Cortex of kidney (tissue), 1 donor: ENCODE measurements at places on chromosomes 4 and X.

- no peak for DNase-seq
Observed at GRCh38 chr4:150224896-150225591, 146.8 kb downstream of the DCLK2 start.

GRCh38 chr4:152209772-152210493 lies 326.0 kb downstream of the FBXW7 start:
- DNase-seq: no peak

DNA sequence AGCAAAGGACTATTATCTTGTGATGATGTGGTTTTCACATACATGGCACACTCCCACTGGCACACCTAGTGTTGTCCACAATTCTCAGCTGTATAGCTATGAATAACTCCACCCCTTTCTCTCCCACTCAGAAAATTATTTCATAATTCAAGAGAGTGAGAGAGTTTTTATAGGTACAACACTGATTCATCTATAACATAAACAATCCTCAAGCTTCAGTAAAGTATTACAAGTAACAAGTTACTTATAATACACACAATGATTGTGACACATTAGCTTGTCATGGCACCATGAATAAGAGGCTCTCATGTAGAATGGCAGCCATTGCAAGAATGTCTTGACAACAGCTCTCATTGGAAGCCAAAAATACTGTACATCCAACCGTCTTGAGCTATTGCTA lies 43.9 kb downstream of the RAB40A start:
- DNase-seq: no peak

GRCh38 chrX:56762707-56763555 lies 33.9 kb downstream of the NBDY start:
- DNase-seq: no peak

DNA sequence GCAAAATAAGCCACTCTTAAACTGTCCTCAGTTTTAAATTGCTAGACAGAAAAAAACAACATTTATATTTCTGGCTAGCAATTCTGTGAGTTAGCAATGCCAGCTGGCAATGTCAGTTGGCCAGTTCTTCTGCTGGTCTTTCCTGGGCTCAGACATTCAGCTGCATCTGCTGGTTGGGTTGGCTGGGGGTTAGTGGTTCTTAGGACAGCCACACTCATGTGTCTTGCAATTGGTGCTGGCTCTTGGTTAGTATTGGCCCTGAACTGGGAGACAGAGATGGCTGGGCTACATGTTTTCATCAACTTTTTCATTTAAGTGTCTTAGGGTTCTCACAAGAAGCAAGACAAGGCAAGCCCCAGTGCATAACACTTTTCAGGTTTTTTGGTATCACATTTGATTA lies 48.0 kb upstream of the PDLIM5 start:
- DNase-seq: no peak

DNA sequence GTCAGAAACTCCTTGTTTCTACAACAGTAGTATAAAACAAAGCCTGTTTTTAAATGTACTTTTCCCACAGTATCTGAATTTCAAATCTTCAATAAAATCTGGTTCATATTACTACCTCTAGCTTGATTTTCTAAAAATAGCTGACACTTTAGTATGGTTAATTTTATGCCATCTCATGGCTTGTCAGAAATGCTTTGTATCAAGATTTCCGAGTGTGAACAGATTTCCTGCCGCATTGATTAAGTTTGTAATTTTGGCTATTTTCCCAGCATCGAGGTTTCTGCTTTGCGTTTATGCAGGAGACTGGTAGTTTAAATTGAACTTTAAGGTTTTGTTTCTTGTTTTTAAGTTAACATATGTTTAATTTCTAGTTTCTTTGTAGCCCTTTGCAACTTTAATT lies 44.2 kb downstream of the CLCN3 start:
- no peak for DNase-seq

DNA sequence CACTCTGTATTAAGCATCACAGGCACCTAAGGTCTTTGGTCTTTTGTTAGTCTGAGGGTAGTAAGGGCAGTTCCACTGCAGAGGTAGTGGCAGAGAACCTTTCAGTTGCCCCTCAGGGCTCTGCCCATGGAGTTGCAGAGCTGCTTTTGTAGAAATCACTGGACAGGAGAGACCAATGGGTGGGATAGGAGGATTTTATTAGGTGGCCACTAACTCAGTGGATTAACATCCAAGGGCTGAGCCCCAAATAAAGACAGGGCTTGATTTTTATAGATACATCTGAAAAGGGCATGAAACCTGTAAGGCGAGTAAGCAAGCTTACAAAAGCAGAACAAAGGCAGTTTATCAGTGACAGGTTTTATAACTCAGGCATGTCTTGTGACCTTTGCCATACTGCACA lies 1035.4 kb downstream of the SH3BGRL start:
- no peak for DNase-seq

DNA sequence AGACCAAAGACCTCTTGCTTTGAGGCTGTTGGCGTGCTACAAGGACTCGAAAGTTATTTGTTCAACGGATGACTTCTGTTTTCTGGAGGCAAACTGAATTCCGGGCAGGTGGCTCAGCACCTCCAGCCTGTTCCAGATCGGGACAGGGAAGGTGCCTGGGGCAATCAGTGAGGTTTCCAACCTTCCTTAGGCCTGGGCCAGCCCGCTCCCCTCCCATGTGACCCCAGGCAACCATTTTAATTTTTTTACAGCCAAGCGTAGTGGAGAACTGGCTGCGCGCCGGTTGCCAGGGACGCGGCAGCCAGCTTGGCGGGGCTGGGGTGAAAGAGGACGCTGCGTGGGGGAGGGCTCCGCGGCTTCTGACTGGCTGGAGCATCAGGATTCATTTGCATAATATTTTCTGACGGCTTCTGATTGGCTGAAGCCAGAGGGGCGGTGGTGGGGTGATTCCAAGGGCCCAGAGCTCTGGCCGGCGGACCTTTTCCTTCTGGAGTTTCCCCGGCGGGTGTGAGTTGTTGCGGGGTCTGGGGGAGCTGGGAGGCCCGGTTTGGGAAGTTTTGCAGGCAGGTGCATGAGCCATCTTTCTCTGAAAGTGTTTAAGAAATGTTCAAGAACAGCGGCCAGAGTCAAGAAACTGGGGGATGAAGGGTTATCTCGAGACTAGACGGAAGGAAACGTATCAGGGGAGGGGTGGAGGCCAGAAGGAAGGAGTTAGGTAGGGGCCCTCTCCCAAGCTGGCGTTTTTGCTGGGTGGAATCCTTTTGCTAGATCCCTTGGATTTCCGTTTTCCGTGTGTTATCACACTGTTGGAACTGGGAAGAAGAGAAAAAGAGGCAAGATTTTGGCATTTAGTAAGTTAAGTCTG lies at the start of gene MID1IP1:
Gene MID1IP1 (plus strand): TSS at position 479 of the 865 bp plus-strand sequence. CDS start 3,488 bp downstream, outside the sequence.
- DNase-seq: peak; percentile 6

DNA sequence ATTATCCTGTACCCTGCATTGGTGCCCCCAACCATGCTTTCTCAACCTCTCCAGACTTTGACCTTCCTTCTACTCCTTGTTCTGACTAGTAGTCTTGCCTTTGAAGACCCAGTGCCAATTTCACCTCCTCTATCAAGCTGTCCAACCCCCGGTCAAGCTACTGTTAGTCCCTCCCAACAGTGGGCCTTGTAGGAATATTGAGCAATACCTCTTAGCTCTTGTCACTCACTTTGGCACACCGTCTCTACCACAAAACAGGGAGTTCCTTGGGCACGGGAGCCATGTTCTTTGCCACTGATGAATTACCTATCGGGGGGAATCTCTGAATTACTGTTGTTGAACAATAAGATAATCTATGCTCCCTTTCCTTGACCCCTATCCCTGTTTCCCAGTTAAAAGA lies 25.2 kb downstream of the LAS1L start:
- no peak for DNase-seq

DNA sequence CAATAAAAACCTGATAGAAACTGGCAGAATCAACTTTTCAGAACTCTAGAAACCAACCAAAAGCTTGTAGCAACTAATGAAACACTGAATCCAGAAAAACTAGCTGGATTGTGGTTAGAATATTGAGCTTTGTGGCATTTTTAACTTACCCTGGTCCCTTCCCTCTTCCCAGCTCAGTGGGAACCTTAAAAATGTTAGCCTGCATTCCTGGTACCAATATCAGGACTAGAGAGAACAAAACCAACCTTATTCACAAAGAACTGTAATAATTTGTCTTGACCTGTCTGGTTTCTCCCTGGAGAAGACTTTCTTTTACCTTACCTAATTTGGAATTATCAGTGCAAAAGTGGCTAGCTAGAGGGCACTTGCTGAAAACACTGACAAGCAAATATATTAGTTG lies 21.2 kb downstream of the SH3D19 start:
- no peak for DNase-seq

DNA sequence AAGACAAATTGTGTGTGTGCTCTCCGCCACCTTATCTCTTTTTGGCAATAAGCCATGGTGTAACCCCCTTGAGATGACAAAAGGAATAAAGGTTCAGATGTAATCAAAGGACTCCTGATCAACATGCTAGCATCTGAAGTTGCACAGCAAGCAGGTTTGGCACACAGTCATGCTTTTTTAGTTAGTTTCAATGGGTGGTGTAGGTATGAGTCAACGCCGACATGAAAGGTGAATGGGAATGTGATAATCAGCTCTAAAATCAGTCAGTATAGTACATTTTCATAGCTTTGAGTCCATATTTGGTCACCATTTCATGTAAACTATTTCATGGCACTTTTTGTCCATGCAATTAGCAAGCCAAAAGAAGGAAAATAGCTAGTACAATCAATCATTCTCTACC lies 50.4 kb upstream of the ETNPPL start:
- DNase-seq: no peak

DNA sequence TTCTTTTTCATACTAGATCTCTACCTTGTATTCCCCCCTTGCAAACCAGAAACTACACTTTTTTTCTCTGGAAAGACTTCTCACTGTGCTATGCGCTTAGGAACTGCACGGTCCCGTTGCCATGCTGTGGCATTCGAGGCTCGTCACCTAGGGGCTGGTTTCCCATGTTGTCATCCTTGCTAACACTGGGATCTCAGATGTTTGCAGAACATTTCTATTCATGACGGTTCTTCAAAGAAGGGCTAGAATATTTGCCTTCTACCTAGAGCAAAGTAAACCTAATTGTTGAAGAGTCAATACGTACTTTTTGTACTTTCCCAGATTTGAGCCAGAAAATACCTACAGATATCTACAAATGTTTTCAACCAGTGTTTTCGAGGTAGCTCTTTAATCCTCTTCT lies 41.0 kb downstream of the RS1 start:
- DNase-seq: no peak
